Chondrocyte (in vitro differentiated cells): ENCODE measurements at places on chromosomes 5 and 9. TPM values are rescaled to one million over a fixed set of nuclear protein-coding genes. Genes with fewer than 3 reads are reported as not detected.
A peak's percentile ranks its signal among the peaks of the same experiment; 100 is the strongest.

PCDHGA10 gene
- total RNA-seq, result 14.9 to 17.4 TPM (median 15.8 TPM) in 3 replicates

IL3 gene
- total RNA-seq, result not detected in 3 replicates

HK3 gene
- not detected in 3 replicates for total RNA-seq

NME5 gene
- total RNA-seq, result 1.7 to 5.0 TPM (median 2.0 TPM) in 3 replicates

RXFP3 gene
- not detected in 3 replicates for total RNA-seq

GABRA6 gene
- not detected in 3 replicates for total RNA-seq

CTSV gene
- total RNA-seq, result 0.34 to 0.90 TPM (median 0.85 TPM) in 3 replicates

SLC28A3 gene
- total RNA-seq, result 0.15 to 0.35 TPM in 2 of 3 replicates, not detected in the other

FOXD4 gene
- total RNA-seq, result 0.17 to 0.44 TPM (median 0.26 TPM) in 3 replicates

IL31RA gene
- total RNA-seq, result 1.5 to 3.9 TPM (median 1.9 TPM) in 3 replicates

DNA sequence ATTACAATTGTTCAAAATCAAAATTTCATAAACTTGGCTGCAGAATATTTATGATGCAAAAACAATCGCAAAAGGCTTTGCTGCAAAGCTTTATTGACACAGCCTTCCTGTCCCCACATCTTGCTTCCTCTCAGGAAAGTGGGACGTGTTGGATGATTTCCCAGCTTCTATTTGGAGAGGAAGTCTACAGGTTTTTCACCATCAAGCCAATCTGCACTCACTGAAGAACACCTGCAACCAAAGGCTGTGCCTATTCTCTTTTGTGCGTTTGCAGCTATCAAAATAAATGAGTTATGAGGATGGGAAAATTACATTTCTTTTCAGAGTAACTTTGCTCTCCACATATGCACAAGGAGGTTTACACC, 214.4 kb downstream of the PLK2 start:
- H3K36me3 ChIP-seq, result no peaks in the 10 kb centered on the region
- no peak overlapping the region for H3K4me3 ChIP-seq
- no peaks in the 10 kb centered on the region for H3K27me3 ChIP-seq
- peaks cover 14% of the 10 kb centered on the region for H3K4me1 ChIP-seq

- H3K4me1 ChIP-seq, result peaks cover 35% of the 10 kb centered on the region
- no peaks in the 10 kb centered on the region for H3K36me3 ChIP-seq
- H3K27me3 ChIP-seq, result no peaks in the 10 kb centered on the region
- no peak for DNase-seq
- H3K4me3 ChIP-seq, result no peak overlapping the region
- peak overlapping the region; percentile 29 for H3K27ac ChIP-seq
Observed at GRCh38 chr5:110376281-110376951, 350.1 kb downstream of the TMEM232 start.

GRCh38 chr9:95268681-95269080, 48.8 kb downstream of the FANCC start:
- H3K27me3 ChIP-seq, result no peaks in the 10 kb centered on the region
- H3K27ac ChIP-seq, result no peak overlapping the region
- DNase-seq, result no peak
- no peak overlapping the region for H3K4me3 ChIP-seq
- H3K36me3 ChIP-seq, result peaks cover 3% of the 10 kb centered on the region
- H3K4me1 ChIP-seq, result peaks cover 6% of the 10 kb centered on the region

- peaks cover 9% of the 10 kb centered on the region for H3K4me1 ChIP-seq
- no peaks in the 10 kb centered on the region for H3K36me3 ChIP-seq
- no peak overlapping the region for H3K27ac ChIP-seq
- H3K4me3 ChIP-seq, result no peak overlapping the region
Observed at GRCh38 chr5:90642706-90643229, 84.2 kb downstream of the ADGRV1 start.

DNA sequence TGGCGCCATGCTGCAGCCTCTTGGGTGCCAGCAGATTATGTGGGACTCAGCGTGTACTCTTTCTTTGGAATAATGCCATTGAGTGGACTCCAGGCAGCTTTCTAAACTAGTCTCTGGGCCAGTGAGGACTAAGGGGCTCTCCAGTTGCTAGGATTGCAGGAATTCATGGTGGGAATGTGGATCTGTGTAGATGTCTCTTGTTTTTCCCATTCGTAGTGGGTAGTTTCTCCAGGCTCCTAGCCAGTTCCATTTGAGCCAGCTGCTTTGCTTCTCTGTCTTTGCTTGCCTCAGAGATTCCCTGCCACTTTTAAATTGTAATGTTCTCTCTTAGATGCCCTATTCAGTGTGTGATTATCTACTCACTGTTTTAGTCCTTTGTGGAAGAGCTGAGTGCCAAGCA, 42.6 kb downstream of the SLF1 start:
- H3K4me3 ChIP-seq, result no peak overlapping the region
- no peaks in the 10 kb centered on the region for H3K4me1 ChIP-seq
- no peaks in the 10 kb centered on the region for H3K27me3 ChIP-seq
- no peak for DNase-seq

DNA sequence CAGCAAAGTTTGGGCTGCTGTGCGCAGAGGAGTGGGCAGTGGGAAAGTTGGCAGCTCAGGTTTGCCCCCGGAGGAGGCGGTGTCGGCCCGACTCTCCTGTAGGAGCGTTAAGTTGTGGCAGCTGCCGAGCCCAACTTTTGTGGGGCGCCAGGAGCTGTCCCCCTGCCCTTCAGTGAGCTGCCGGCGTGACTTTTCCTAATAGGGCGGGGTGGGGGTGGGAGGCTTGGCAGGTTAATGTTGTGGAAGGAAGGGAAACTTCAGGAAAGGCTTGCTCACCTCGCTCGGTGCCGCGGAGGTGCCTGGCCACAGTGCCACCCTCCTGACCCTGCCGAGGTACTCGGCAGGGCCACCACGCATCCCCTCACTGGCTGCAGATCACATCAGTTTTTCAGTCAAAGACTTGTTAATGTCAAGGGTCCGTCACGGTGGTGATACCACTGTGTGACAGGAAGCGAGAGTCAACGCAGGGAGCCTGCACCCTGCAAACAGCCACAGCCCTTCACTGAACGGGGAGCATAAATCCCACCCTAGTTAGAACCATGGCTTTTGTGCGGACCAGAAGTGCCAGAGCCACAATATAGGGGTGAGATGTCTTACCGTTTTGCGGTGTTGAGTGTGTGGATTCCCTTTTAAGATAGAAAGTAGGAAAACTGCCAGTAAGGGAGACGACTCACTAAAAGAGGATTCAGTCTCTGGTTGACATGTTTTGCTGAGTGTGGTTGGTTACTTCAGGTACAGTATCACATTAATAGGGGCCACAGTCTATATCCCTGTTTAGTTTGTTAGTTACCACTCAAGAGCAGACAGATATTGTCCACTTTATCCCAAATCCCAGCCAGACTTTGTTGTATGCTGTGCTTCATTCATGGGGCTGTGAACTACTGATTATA, 796 bp downstream of the LNPEP start:
- H3K4me3 ChIP-seq, result peak overlapping the region; percentile 90
- no peaks in the 10 kb centered on the region for H3K27me3 ChIP-seq
- DNase-seq, result no peak
- peaks cover 49% of the 10 kb centered on the region for H3K4me1 ChIP-seq

- no peak overlapping the region for H3K27ac ChIP-seq
- no peaks in the 10 kb centered on the region for H3K36me3 ChIP-seq
- DNase-seq, result no peak
- H3K4me1 ChIP-seq, result no peaks in the 10 kb centered on the region
- no peak overlapping the region for H3K4me3 ChIP-seq
Observed at GRCh38 chr5:121497176-121497575, 354.5 kb upstream of the FTMT start.

DNA sequence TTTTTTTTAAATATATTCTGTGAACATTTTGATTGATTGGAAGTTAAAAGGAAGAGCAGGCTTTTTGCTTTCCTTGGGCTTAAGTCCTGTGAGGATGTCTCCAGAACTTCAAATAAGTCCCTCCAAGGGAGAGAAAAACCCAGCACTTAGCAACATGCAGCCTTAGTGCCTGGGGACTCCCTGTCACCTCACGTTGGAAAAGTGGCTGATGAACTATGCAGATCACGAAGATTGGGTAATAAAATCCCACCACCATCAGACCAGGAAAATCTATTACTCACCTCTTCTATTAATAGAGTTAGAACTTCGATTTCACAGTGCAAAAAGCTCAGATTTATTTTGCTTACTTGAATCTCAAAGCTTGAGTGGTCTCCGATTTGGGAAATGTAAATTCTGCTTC, 507.0 kb downstream of the MAT2B start:
- peaks cover 25% of the 10 kb centered on the region for H3K27me3 ChIP-seq
- no peak overlapping the region for H3K27ac ChIP-seq
- no peaks in the 10 kb centered on the region for H3K36me3 ChIP-seq

DNA sequence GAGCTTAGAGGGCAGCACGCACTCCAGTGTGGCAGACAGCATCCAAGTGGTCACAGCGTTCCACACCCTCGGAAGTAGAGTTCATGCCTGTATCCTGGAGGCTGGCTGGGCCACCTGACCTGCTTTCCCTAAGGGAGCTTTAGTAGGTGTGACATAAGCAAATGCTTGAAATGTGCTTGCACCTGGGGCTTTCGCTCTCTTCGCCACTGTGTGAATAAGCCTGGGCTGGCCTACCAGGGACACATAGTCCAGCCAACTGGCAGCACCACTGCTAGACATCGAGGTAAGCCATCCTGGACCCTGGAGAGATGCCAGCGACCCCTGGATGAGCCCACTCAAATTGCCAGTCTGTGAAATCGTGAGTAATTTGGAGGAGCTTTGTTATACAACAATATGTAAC, 24.9 kb upstream of the IRX4 start:
- peaks cover 1% of the 10 kb centered on the region for H3K36me3 ChIP-seq
- H3K4me1 ChIP-seq, result no peaks in the 10 kb centered on the region
- peak; percentile 52 for DNase-seq

- no peaks in the 10 kb centered on the region for H3K4me1 ChIP-seq
- H3K36me3 ChIP-seq, result no peaks in the 10 kb centered on the region
- H3K27me3 ChIP-seq, result peaks cover 4% of the 10 kb centered on the region
- no peak for DNase-seq
Observed at GRCh38 chr9:73541923-73542322, 390.3 kb downstream of the ANXA1 start.

DNA sequence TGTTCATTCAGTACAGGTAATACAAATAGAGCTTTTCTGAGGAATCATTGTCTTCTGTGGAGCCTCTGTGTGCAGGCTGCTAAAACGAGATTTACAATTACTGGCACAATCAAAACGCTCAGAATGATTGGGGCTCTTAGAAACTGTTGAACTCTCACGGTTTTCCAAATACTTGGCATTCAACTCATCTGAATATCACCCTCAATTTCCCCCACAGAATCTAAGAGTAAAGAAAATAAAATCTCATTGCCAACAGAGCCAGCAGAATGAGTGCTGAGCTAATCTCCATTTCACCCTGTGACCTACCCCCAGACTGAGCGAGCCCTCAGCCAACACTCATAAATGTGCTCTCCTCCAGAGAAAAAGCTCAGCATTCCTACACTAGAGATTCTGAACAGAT, 35.3 kb upstream of the TMED7 start:
- no peak overlapping the region for H3K27ac ChIP-seq
- peaks cover 3% of the 10 kb centered on the region for H3K27me3 ChIP-seq
- no peak overlapping the region for H3K4me3 ChIP-seq
- H3K4me1 ChIP-seq, result peaks cover 5% of the 10 kb centered on the region

GRCh38 chr5:176743136-176743861, 67.1 kb upstream of the UNC5A start:
- peaks cover 80% of the 10 kb centered on the region for H3K27me3 ChIP-seq
- no peak overlapping the region for H3K4me3 ChIP-seq
- peak; percentile 77 for DNase-seq
- H3K27ac ChIP-seq, result no peak overlapping the region
- H3K4me1 ChIP-seq, result no peaks in the 10 kb centered on the region

GRCh38 chr5:127446626-127447025, 70.8 kb upstream of the PRRC1 start:
- DNase-seq, result no peak
- no peak overlapping the region for H3K27ac ChIP-seq
- no peak overlapping the region for H3K4me3 ChIP-seq
- H3K36me3 ChIP-seq, result no peaks in the 10 kb centered on the region

DNA sequence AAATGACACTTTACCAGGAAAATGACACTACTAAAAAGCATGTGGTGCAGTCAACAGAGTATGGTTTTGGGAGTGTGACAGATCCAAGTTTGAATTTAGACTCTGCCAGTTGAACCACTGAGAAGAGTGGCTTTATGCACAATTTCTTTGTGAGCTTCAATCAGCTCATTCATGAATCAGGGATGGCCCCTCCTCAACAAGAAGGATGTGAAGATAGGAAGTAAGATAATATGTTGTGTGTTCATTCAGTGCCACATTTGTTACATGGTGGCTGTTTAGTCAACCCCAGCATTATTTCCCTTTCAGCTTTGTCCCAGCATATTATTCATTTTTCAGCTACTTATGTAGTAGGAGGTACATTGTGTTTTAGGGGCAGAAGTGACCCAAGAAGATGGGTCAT, 140.1 kb downstream of the TLE4 start:
- H3K36me3 ChIP-seq, result peaks cover 25% of the 10 kb centered on the region
- no peak overlapping the region for H3K27ac ChIP-seq
- no peak for DNase-seq

DNA sequence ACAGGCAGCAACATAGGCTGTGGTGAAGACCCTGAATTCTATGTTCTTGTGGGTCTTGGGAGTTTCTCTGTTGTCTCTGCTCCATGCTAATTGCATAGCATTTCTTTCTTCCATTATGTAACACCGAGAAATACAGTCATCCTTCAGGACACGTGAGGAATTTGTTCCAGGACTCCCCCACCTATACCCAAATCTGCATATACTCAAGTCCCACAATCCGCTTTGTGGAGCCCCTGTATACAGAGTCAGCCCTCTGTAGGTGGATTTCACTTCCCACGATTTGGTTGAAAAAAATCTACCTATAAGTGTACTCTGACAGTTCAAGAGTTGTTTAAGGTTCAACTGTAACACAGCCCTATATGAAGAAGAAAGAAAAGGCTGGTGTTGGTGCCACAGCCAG, 22.1 kb downstream of the ANKRD33B start:
- H3K36me3 ChIP-seq, result peaks cover 2% of the 10 kb centered on the region
- DNase-seq, result no peak
- H3K4me1 ChIP-seq, result peaks cover 29% of the 10 kb centered on the region
- no peak overlapping the region for H3K4me3 ChIP-seq
- H3K27me3 ChIP-seq, result peaks cover 2% of the 10 kb centered on the region
- no peak overlapping the region for H3K27ac ChIP-seq

DNA sequence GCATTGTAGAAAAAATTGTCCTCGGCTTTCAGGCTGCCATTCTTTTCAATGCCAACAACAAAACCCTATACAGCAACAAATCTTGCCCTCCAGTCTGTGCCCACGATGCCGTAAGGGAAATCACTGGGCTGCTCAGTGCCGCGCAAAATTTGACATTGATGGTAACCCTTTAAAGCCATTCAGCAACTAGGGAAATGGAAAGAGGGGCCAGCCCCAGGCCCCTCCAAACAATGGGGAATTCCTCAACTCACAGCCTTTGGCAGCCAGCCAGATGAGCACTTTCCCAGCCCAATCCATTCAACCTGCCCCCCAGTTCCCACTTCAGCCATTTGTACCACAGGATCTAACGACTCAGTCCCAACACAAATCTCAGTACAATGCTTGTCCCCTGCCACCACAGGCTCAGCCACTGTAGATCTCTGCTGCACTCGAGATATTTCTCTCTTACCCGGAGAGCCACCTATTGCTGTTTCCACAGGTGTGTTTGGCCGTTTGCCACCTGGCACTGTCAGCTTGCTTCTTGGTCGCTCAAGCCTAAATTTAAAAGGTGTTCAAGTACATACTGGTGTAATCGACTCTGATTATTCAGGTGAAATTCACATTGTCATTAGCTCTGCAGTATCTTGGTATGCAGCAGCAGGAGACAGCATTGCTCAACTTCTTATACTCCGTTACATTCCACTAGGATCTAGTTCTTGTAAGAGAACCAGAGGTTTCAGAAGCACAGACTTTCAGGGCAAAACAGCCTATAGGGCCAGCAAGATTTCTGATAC, 103.3 kb downstream of the SYK start:
- H3K27me3 ChIP-seq, result no peaks in the 10 kb centered on the region
- no peaks in the 10 kb centered on the region for H3K4me1 ChIP-seq
- no peak for DNase-seq
- peaks cover 5% of the 10 kb centered on the region for H3K36me3 ChIP-seq
- no peak overlapping the region for H3K27ac ChIP-seq

- H3K27ac ChIP-seq, result no peak overlapping the region
- no peaks in the 10 kb centered on the region for H3K27me3 ChIP-seq
- DNase-seq, result no peak
- peaks cover 27% of the 10 kb centered on the region for H3K36me3 ChIP-seq
- H3K4me1 ChIP-seq, result peaks cover 20% of the 10 kb centered on the region
Observed at GRCh38 chr5:111495159-111495558, 17.2 kb downstream of the STARD4 start.
